Lung microvascular endothelial cell (primary cell): ENCODE measurements at places on chromosomes 13 and 19. TPM values are rescaled to one million over a fixed set of nuclear protein-coding genes. Genes with fewer than 3 reads are reported as not detected.
A peak's percentile ranks its signal among the peaks of the same experiment; 100 is the strongest.

DNA sequence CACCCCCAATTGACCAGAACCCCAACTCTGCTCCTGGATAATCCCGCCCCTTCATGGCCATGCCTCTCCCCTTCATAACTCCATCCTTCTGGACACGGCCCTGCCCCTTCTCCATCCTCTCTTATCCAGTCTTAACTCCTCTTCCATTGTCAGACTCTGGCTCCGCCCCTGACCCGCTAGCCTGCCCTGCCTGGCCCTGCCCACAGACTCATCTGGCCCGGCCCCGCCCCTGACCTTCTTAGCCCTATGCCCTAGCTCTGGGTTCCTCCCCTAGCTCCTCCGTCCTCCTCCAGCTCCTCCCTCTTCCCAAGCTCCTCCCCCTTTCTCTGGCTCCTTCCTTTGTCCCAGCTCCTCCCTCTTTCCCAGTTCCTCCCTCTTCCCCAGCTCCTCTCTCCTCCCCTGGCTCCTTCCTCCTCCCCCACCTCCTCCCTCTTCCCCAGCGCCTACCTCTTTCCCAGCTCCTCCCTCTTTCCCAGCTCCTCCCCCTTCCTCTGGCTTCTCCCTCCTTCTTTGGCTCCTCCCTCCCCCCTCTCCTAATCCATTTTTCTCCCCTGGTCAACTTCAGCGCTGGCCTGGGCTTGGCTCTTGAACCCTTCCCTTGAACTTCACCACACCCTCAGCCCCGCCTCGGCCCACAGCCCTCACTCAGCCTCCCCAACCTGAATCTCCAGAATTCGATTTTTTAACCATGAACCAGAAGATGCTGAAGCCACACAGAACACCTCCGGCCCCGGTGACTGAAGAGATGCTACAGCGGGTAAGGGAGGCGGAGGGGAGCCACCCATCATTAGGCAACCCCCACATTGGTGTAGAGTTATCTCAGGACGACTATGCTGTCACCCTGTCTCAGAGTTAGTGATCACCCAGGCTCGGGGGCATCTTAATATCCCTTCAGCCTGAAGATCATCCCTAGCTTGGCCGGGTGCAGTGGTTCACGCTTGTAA lies 9.2 kb upstream of the ZNF358 start:
- peak; percentile 95 for DNase-seq

DNA sequence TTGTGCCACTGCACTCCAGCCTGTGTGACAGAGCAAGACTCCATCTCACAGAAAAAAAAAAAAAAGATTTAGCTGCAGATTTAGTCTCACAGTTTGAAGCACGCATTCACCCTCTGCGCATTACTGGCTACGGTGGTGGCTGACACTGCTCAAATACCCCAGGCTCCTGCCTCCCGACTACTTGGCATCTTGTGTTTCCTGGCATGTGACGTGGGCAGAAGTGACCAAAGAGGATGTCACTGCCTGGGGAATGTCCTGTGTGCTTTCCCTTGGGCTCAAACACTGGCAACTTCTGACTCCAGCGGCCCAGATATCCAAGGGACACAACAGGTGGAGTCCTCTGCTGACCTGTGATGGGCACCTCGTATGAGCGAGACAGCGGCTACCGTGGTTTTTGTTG lies 24.7 kb upstream of the EIF3G start:
- peak; percentile 49 for DNase-seq

DNA sequence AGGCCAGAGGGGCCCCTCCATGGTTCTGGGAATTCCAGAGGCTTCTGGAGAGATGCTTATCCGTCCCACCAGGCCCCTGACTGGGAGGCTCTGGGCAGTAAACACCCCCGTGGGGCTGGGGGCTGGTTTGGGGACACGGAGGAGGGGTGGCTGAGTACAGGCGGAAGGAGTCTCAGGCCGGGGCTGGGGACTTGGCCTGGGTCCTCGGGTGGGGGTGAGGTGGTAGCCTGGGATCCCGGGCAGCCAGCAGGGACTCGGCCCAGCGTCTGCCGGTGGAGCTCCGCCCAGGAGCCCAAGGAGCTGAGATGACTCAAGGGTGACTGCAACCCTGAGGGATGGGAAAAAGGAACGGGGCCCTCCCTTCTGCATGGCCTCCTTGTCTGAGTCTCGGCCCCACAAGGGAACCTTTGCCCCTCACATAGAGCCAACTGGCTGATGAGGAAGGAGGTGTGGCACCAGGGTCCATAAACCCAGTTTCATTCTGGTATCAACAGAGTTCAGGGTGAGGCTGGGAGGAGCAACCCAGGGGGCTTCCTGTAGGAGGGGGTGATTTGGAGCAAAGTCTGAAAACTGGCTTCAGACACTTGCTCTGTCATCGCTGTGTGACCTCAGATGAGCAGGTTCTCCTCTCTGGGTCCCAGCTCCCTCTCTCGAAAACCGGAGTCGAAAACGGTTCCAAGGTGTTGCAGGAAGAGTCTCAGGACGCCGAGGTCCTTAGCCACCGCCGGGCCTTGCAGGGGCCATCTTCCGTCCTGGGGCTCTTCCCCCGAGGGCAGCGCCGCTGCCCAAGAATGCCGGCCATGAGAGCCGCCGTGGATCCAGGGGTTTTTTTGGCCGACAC lies 809 bp downstream of the MISP start:
- DNase-seq: no peak

DNA sequence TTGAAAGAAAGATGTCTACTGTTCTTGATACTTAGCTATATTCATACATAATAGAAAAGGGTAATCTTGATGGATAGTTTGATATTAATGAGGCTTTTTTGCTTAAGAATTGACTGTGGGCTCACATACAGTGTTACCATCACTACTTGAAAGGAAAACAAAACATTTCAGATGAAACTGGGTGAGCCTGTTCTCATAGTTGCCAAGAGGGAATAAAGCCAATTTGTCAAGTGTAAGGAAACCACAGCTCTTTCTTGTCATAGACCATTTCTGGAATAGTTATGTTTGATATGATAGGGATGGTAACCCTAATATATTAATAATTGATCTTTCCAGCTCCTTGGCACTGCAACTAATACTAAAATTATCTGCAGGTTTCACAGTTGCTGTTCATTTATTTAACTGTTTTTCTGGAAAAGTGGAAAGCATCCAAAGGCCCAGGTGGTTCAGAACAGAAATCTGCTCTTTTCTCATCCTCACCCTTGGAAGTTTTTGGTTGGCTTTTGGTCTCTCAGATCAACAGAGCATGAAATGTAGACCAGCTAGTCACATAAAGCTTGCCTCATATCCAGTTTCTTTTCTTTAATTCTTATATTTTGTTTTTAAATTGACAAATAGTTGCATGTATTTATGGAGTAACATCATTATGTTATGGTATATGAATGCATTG lies 43.2 kb downstream of the ARHGEF7 start:
- DNase-seq: no peak

The NLRP9 gene
- not detected in 2 replicates for total RNA-seq

- DNase-seq: no peak
These were observed 35.1 kb downstream of the IL17D start for GRCh38 chr13:20738616-20739015.

DNA sequence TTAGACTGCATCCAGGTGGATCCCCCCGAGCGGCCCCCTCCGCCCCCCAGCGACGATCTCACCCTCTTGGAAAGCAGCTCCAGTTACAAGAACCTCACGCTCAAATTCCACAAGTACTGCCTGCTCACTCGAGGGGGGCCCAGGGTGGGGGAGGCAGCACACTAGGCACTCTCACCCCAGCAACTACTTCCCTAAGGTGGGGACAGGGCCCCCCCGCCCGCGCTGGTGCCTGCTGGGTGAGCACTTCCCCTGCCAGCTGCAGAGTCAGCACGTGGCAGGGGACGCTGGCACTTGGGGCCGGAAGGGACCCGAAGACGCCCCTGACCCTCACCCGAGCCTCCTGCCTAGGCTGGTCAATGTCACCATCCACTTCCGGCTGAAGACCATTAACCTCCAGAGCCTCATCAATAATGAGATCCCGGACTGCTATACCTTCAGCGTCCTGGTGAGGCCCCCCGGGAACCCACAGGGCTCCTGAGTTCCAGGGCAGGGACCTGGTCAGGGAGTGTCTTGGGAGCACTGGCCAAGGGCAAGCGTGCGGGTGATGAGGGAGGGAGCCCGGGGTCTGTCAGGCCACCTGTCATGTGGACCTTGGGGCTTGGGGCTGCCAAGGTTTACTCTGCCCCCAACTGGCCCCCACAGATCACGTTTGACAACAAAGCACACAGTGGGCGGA lies 5.2 kb downstream of the MCOLN1 start:
- no peak for DNase-seq

DNA sequence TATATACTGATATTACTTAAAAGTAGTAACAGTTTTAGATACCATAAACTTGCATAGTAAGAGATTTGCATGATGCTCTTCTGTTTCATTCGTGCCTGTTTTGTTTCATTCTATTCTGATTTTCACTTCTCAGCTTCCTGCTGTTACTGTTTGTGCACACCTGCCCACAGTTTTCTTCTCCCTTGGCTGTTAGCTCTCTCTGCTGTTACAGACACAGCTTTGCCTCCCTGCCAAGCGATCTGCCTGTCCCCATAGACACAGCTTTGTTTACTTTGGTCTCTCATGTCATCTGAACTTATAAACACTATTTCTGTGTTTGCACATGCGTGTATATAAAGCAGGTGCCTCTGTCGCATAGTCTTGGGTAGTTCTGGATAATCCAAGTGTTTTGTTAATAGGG lies 21.4 kb upstream of the UPF3A start:
- no peak for DNase-seq

The SELENOV gene
- total RNA-seq: not detected in 2 replicates

GRCh38 chr13:75666646-75667351 lies 30.7 kb downstream of the LMO7 start:
- no peak for DNase-seq

- DNase-seq: no peak
These were observed 180.5 kb upstream of the SLC10A2 start for GRCh38 chr13:103246581-103247200.

The NKG7 gene
- not detected in 2 replicates for total RNA-seq

DNA sequence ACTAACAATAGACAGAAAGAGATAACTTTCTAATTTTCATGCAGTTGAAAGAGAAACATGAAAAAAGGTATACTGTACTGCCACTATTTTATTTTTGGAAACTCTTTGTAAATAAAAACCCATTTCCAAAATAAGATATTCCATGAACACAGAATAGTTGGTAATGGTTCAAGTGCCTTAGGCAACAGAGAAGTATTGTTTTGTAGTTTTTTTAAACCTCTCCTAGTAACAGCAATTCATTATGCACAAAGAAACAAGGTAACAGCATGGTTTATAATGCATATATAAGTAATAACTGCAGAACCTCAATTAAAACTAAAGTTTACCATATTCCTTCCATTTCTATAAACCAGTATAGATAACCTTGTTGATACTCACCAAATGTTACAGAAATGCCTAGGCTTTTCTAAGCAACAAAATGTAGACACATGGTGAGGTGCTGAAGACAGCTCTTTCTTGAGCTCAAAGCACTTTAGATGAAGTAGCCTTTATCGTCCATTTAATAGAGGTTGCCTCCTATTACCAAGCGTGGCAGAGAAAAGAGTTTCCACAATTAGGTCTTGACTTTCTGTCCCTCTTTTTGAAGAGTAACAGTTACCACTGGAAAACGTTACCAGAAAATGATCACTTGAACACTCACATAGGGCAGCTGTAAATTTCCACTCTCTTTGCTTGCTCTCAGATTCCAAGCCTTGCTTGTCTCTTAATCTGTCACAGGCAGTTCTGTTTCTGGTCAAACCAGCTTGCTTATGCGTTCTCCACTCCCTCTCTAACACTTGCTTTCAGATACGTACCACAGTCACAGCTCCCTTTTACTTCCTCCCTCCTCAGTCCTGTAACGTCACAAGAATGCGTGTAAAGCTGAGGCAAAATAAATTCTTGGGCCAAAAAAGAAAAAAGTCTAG lies 42.9 kb downstream of the CAB39L start:
- DNase-seq: no peak

GRCh38 chr13:24004971-24005370 lies 107.7 kb upstream of the C1QTNF9B start:
- DNase-seq: no peak

DNA sequence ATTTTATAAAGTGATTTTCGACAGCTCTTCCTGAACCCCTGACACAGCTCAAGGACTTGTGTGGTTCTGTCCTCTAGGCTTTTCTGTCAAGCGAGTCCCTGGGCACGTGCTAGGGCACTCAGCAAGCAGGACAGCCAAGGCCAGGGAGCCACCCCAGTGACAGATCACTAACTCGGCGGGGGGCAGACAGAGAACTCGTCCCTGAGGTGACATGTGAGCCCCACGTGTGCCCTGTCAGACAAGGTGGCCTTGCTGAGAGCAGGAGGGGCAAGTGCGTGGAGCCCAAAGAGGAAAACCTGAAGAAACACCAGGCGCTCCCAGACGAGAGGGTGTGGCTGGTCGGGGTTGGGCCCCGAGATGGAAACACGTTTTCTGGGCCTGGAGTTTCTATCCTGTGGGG lies 4.9 kb downstream of the ETFB start:
- DNase-seq: no peak

- DNase-seq: peak; percentile 86
These were observed 2.3 kb downstream of the PPP1R15A start for GRCh38 chr19:48874303-48875135.

- no peak for DNase-seq
These were observed 66.1 kb downstream of the LHFPL6 start for GRCh38 chr13:39536906-39537305.

The ZNF320 gene
- total RNA-seq: 5.0 and 8.5 TPM in 2 replicates

GRCh38 chr13:48783181-48783630 lies 129.5 kb downstream of the CYSLTR2 start:
- peak; percentile 95 for DNase-seq

DNA sequence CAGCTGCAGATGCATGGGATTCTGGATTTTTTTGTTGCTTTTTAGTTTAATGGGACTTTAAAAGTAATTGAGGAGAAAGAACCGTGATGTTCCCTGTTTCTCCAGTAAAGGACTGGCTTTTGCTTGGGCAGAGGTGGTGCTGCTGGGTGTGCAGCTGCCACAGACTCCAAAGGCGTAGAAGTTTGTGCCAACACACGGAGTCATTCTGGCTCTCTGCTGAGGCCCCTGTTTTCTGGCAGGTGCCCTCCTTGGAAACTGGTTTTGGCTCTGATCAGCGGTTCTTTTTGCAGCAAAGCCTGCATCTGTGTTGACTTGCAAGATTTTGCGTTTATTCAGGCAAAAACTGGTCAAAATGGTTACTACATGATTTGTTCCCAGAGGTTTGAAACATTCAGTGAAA lies 16.0 kb upstream of the QTRT1 start:
- DNase-seq: no peak

The C19orf18 gene
- total RNA-seq: not detected in 2 replicates

The DAND5 gene
- total RNA-seq: under 0.01 and 0.22 TPM in 2 replicates

DNA sequence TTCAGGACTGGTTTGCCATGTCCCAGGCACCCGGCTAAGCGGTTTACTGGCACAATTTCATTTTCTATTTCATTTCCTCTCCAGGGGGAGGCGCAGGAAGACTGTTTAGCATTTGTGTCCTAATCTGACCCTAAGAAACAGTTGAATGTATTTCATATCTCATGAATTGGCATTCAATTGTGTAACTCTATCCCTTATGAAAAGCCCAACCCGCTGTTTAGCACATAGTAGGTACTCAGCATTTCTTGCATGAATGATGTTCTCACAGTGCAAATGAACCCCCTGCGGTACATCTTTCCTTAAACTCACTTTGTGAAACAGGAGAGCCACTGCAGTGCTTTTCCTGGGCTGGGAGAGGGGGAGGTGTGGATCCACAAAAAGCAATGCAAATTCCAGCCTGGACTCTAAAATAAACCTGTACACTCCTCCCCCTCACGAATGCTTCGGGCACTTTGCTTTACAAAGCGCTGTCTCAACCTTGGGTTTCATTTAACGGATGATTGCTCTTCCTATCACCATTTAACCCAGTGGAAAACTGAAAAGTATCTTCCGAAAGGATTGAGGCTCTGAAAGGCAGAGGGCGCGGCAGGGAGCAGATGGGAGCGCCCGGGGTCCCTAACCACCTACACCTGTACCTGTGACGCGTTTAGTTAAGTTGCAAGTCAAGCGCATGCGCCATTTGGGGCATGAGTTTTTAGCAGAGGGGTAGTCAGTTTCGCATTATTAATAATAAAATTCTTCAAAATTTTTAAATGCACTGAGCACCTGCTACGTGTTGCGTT lies 1.2 kb upstream of the EEF2 start:
- DNase-seq: peak; percentile 79
